ENCODE measurements at places on chromosomes 5 and 9.

DNA sequence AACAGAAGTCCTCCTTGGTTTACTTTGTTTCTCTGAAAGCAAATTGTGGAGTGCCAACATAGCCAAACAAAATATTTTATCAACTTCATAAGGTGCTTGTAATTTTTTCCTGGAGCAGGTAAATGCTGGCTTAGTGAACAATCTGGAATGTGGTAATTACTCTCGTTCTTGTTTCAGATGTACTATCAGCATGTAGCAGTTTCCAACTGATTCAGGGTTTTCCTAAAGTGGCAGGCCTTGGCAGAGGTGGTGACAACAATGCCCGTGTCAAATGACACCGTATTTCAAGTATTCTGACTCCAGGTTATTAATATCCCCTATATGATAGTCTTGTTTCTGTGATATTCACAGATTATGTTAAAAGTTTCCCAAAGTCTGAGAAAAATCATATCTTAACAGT is 1.2 kb downstream of the C9orf72 start:
- no peaks in the 10 kb centered on the region for H3K4me1 ChIP-seq
- H3K4me3 ChIP-seq: no peak overlapping the region
- no peaks in the 10 kb centered on the region for H3K27me3 ChIP-seq
- peak overlapping the region; percentile 82 for H3K27ac ChIP-seq
- peak; percentile 37 for DNase-seq

- H3K36me3 ChIP-seq: peaks cover 12% of the 10 kb centered on the region
- no peak for DNase-seq
- no peak overlapping the region for H3K4me3 ChIP-seq
- H3K4me1 ChIP-seq: no peaks in the 10 kb centered on the region
- H3K27me3 ChIP-seq: no peaks in the 10 kb centered on the region
Measured at GRCh38 chr9:111559000-111559610, 34.1 kb downstream of the ZNF483 start.

- peaks cover 28% of the 10 kb centered on the region for H3K36me3 ChIP-seq
- H3K27me3 ChIP-seq: no peaks in the 10 kb centered on the region
- no peak overlapping the region for H3K27ac ChIP-seq
- H3K4me1 ChIP-seq: peaks cover 2% of the 10 kb centered on the region
- peak; percentile 70 for DNase-seq
Measured at GRCh38 chr5:32092938-32093812, 80.9 kb downstream of the GOLPH3 start.

DNA sequence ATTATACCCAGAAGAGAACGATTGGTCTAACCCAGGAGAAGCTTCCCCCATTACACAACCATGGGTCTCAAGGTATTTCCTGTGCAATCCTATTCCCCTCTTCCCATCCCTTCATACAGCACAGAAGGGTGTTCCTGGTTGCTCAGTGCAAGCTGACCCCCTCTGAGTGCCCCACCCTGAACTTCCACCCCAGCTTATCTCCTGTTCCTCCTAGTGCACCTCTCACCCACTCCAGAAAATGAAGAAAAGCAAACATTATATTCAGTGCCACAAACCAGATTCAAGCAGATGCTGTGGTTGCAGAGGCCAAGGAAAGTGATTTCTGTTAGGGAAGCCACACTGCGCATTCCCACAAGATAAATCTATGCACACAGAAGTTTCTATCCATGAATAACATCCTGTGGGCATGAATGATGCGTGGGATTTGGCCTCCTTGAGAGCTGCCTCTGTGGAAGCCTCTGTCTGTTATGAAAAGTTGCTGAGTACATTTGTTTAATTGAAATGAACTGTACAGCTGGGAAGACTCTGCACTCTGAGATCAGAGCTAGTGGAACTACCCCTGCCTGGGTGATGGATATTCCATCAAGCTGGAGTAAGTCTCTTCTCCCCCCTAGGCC is 2.2 kb upstream of the OR2S2 start:
- no peak overlapping the region for H3K4me3 ChIP-seq
- no peak overlapping the region for H3K27ac ChIP-seq
- H3K36me3 ChIP-seq: no peaks in the 10 kb centered on the region
- H3K4me1 ChIP-seq: no peaks in the 10 kb centered on the region
- H3K27me3 ChIP-seq: no peaks in the 10 kb centered on the region

- no peaks in the 10 kb centered on the region for H3K27me3 ChIP-seq
- H3K36me3 ChIP-seq: no peaks in the 10 kb centered on the region
Measured at GRCh38 chr9:78035383-78035993, 3.9 kb upstream of the GNAQ start.

GRCh38 chr5:152546493-152546892 is 141.4 kb upstream of the NMUR2 start:
- DNase-seq: no peak
- H3K27me3 ChIP-seq: no peaks in the 10 kb centered on the region
- no peak overlapping the region for H3K27ac ChIP-seq
- no peak overlapping the region for H3K4me3 ChIP-seq
- no peaks in the 10 kb centered on the region for H3K36me3 ChIP-seq

- no peak overlapping the region for H3K4me3 ChIP-seq
- H3K27ac ChIP-seq: no peak overlapping the region
- DNase-seq: no peak
- peaks cover 2% of the 10 kb centered on the region for H3K4me1 ChIP-seq
- no peaks in the 10 kb centered on the region for H3K27me3 ChIP-seq
- peaks cover 21% of the 10 kb centered on the region for H3K36me3 ChIP-seq
Measured at GRCh38 chr5:10678244-10678643, 82.8 kb downstream of the DAP start.

- peak; percentile 54 for DNase-seq
- no peaks in the 10 kb centered on the region for H3K4me1 ChIP-seq
- no peak overlapping the region for H3K4me3 ChIP-seq
- no peak overlapping the region for H3K27ac ChIP-seq
- no peaks in the 10 kb centered on the region for H3K36me3 ChIP-seq
Measured at GRCh38 chr5:173645437-173645807, 29.0 kb upstream of the BOD1 start.

DNA sequence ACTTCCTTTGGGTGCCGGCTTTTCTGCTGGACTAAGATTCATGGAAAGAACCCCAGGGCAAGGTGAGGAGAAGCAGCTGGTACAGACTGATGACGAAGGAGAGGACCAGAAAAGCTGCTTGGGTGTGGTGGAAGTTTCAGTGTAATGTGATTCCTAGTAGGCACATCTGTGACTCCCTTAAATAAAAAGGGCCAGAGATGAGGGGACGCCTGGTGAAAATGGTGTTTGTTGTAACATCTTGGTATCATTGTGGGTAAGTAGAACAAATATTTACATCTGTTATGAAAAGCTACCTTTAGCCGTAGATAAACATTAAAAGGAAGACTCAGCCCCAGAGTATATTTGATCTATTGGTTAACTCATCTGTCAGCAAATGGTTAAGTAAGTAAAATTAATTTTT is 33.8 kb downstream of the OTULINL start:
- no peaks in the 10 kb centered on the region for H3K36me3 ChIP-seq
- H3K4me1 ChIP-seq: no peaks in the 10 kb centered on the region
- H3K27ac ChIP-seq: no peak overlapping the region
- no peaks in the 10 kb centered on the region for H3K27me3 ChIP-seq
- DNase-seq: no peak
- no peak overlapping the region for H3K4me3 ChIP-seq

GRCh38 chr5:10600626-10601245 is 36.9 kb downstream of the ANKRD33B start:
- no peaks in the 10 kb centered on the region for H3K4me1 ChIP-seq
- DNase-seq: no peak

- H3K36me3 ChIP-seq: no peaks in the 10 kb centered on the region
- no peak overlapping the region for H3K4me3 ChIP-seq
- peaks cover 40% of the 10 kb centered on the region for H3K27me3 ChIP-seq
Measured at GRCh38 chr5:171336521-171337209, 27.6 kb downstream of the TLX3 start.

- no peak overlapping the region for H3K4me3 ChIP-seq
- H3K27me3 ChIP-seq: peaks cover 6% of the 10 kb centered on the region
- H3K27ac ChIP-seq: no peak overlapping the region
- no peaks in the 10 kb centered on the region for H3K36me3 ChIP-seq
- H3K4me1 ChIP-seq: no peaks in the 10 kb centered on the region
Measured at GRCh38 chr5:137266186-137266585, 232.9 kb downstream of the SPOCK1 start.

- H3K36me3 ChIP-seq: no peaks in the 10 kb centered on the region
- H3K27me3 ChIP-seq: no peaks in the 10 kb centered on the region
- no peak overlapping the region for H3K4me3 ChIP-seq
- no peak overlapping the region for H3K27ac ChIP-seq
- H3K4me1 ChIP-seq: peaks cover 8% of the 10 kb centered on the region
Measured at GRCh38 chr9:127248241-127248640, 16.3 kb upstream of the GARNL3 start.

GRCh38 chr9:99237356-99237755 is 15.3 kb downstream of the SEC61B start:
- H3K4me3 ChIP-seq: no peak overlapping the region
- no peaks in the 10 kb centered on the region for H3K4me1 ChIP-seq
- H3K27ac ChIP-seq: no peak overlapping the region
- DNase-seq: no peak
- H3K36me3 ChIP-seq: peaks cover 4% of the 10 kb centered on the region

- no peak overlapping the region for H3K27ac ChIP-seq
- no peak overlapping the region for H3K4me3 ChIP-seq
- H3K4me1 ChIP-seq: peaks cover 4% of the 10 kb centered on the region
Measured at GRCh38 chr9:76441551-76442322, 17.2 kb upstream of the GCNT1 start.

GRCh38 chr9:108412755-108413154 is 443.0 kb downstream of the ACTL7B start:
- peaks cover 8% of the 10 kb centered on the region for H3K4me1 ChIP-seq
- no peak for DNase-seq
- no peak overlapping the region for H3K4me3 ChIP-seq
- no peaks in the 10 kb centered on the region for H3K36me3 ChIP-seq

DNA sequence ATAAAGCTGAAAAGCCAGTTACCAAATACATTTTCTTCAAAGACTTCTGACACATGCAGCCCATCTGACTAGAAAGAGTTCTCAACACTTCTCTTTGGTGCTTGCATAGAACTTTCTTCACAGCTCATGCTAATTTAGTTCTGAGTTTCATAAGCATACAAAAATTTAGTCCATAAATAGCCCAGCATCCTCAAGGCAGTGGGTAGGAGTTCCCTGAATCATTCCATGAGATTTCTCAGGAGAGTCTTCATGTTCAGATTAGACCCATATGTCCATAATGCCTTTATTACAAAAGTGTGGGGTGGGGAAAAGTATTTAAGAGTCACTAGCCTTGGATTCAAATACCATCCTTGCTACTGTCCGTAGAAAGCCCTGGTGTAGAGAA is 290.2 kb upstream of the RGMB start:
- H3K36me3 ChIP-seq: no peaks in the 10 kb centered on the region
- H3K27me3 ChIP-seq: no peaks in the 10 kb centered on the region
- no peak for DNase-seq
- H3K4me1 ChIP-seq: no peaks in the 10 kb centered on the region
- H3K27ac ChIP-seq: no peak overlapping the region
- no peak overlapping the region for H3K4me3 ChIP-seq

DNA sequence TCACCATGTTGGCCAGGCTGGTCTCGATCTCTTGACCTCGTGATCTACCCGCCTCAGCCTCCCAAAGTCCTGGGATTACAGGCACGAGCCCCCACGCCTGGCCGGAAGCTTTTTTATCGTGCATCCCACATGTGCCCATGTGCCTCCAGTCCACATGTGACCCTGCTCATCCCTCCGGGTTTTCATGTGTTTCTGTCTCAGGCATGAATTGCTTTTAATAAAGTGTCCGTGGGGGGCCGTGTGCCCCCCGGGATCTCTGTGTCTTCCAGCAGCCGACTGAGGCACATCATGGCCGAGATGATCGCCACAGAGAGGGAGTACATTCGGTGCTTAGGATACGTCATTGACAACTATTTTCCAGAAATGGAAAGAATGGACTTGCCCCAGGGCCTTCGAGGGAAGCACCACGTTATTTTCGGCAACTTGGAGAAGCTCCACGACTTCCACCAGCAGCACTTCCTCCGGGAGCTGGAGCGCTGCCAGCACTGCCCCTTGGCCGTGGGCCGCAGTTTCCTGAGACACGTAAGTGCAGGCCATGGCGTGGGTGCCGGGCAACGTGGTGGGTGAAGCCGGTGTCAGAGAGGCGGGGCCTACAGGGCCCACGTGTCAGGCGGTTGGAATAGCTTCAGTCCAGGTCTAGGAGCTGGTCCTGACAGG is 22.1 kb upstream of the LRRC14B start:
- no peaks in the 10 kb centered on the region for H3K27me3 ChIP-seq
- peak; percentile 74 for DNase-seq
- peaks cover 3% of the 10 kb centered on the region for H3K4me1 ChIP-seq
- H3K4me3 ChIP-seq: no peak overlapping the region
- no peaks in the 10 kb centered on the region for H3K36me3 ChIP-seq

- no peaks in the 10 kb centered on the region for H3K27me3 ChIP-seq
- no peak overlapping the region for H3K4me3 ChIP-seq
- DNase-seq: no peak
- peaks cover 5% of the 10 kb centered on the region for H3K4me1 ChIP-seq
- no peaks in the 10 kb centered on the region for H3K36me3 ChIP-seq
Measured at GRCh38 chr5:73793911-73794310, 167.9 kb downstream of the ARHGEF28 start.

GRCh38 chr9:135332516-135332915 is 147.1 kb upstream of the PPP1R26 start:
- no peaks in the 10 kb centered on the region for H3K4me1 ChIP-seq
- H3K4me3 ChIP-seq: no peak overlapping the region
- no peak for DNase-seq
- H3K27ac ChIP-seq: no peak overlapping the region
- no peaks in the 10 kb centered on the region for H3K27me3 ChIP-seq
- no peaks in the 10 kb centered on the region for H3K36me3 ChIP-seq

GRCh38 chr9:133939171-133939785 is 52.8 kb downstream of the VAV2 start:
- H3K27ac ChIP-seq: no peak overlapping the region
- H3K27me3 ChIP-seq: no peaks in the 10 kb centered on the region
- no peak overlapping the region for H3K4me3 ChIP-seq
- peaks cover 2% of the 10 kb centered on the region for H3K36me3 ChIP-seq
- no peak for DNase-seq

GRCh38 chr5:55110217-55110616 is 7.8 kb downstream of the GZMA start:
- no peaks in the 10 kb centered on the region for H3K36me3 ChIP-seq
- H3K4me1 ChIP-seq: no peaks in the 10 kb centered on the region
- H3K27ac ChIP-seq: no peak overlapping the region
- DNase-seq: no peak

DNA sequence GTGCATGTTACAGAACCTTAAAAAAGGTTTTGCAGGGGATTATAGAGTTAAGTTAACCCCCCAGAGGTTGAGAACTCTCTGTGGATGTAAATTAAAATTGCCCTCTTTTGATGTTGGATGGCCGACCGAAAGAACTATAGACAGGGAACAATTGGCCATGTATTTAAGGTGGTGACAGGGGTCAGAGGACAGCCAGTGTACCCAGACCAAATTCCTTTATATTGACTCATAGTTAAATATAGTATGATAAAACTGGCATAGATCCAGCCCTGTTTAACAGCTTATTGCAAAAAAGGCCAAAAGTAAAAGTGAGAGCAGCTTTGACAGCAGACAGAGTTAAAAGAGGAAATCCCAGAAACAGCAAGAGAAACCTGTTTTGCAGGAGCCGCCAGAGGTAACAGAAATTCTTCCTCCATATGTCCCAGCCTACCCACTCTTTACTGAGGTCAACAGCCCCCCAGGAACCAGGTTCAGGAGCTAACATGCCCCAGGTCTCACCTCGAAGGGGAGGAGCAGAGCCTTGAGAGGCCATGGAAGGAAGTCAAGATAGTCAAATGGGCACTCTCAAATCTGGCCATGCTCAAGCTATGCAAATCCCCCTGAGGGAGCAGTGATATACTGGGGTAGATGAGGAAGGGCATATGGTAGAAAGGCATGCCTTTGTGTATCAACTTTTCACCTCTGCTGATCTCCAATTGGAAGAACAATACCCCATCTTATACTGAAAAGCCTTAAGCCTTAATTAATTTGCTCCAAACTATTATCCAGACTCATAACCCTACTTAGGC is 156.4 kb upstream of the COX7C start:
- H3K27me3 ChIP-seq: no peaks in the 10 kb centered on the region
- no peak overlapping the region for H3K4me3 ChIP-seq
- no peaks in the 10 kb centered on the region for H3K4me1 ChIP-seq
- H3K36me3 ChIP-seq: no peaks in the 10 kb centered on the region
- peak; percentile 35 for DNase-seq

All from lung (tissue), 17 donors.